ENCODE measurements at places on chromosomes 3 and 15. TPM values are rescaled to one million over a fixed set of nuclear protein-coding genes. Genes with fewer than 3 reads are reported as not detected.

DNA sequence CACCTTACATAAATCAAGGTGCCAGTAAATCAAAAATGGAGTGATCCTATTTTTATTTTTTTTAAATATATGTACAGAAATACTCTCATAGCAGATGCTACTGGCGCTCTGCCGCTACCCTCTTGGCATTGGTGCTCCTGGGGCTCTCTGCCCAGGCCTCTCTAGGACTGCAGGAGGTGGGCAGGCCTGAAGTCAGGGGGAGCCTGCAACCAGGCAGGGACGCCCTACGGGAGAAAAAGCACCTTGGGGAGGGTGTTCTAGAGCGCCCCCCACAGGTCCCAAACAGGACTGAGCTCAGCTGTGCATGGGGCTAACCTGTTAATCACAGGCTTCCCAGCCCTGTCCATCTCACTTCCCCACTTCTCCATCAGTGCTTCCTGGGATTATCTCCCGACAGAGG is 192.5 kb downstream of the SHQ1 start:
- no peak for DNase-seq

- no peak for DNase-seq
Observed at GRCh38 chr3:55471522-55472280, 15.4 kb downstream of the WNT5A start.

DNA sequence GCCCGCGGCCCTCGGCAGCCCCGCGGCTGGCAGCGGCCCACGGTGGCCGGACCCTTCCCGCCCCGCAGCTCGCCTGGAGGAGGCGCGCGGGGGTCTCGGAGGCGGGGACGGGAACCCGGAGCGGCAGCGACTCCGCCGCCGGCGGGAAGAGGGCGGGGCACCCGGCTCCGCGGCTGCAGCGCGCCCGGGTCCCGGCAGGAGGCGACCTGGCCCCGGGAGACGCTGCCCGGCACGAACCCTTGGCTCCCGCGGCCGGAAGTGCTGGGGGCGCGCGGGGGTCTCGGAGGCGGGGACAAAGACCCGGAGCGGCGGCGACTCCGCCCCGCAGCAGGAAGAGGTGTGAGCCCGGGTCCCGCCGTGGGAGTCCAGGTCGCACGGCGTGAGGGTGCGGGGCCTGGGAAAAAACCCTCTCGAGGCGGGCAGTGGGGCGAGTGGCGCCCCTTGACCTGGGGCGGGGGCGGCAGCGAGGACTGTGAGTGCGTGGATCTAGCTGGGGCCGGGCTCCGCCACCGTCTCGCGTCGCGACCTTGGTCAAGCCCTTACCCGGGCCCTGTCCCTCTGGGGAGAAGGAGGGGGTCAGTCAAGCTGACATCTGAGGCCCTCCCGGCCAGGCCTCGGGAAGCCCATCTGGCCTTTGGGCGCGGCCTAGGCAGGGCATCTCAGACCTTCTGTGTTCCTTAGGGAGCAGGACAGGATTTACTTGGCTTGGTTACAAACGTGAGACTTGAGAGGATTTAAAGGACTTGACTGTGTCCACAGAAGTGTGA is at the start of gene CIB2:
Gene CIB2, minus strand, starts transcription at position 151 of the 767 bp plus-strand sequence. CDS start 230 bp downstream, outside the sequence.
- peak; percentile 76 for DNase-seq

DNA sequence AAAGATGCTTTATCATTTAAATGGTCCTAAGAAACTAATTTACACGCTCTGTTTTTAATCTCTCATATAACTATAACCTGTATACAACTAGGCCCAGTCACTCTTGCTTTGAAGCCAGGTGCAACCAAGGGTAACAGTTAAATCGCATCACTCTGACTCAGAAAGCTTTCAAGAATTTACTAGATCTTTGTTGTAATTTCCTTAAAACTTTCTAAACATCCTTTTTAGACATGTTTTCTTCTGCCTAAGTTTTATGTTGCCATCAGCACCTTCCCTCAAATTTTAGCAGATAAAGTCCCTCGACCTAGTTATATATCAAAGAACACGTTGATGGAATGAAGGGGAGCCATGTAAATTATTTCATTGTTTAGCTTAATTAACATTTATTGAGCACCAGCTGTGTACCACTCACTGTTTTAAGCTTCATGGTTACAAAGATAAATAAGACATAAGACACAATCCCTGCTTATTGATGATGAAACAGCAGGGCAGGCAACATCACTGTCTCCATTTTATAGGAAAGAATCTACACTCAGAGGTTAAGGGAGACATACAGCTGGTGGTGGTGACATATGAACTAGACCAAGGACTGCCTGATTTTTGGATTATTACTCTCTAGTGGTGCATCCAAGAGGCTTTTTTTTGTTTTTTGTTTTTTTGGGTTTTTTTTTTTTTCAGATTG is 101.0 kb downstream of the CD200R1L start:
- no peak for DNase-seq

DNA sequence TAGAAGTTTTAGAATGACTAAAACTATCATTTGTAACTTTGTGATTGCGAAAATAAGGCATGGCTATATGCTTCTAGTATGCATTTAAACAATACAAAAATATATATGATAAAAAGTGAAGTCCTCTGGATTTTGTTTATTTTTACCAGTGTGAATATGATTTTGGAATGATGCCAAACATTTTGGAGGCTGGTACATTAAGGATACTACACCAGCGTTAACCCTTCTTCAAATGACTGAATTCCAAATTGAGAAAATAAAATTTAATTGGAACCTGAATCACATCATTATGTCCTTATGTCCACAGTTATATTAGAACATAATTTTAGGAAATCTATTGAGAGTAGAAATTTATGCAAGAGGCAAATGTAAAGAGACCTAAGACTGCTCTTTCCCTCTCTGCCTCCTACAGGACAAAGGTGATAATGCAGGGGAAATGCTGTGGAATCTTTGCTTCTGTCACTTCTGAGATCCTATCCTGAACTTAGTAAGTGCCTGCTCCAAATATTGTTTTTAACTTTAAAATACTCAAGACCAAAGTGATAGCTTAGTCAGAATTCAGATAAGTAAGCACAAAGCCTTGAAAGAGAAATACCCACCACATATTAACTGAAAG is 121.1 kb upstream of the NANOGP8 start:
- no peak for DNase-seq

DNA sequence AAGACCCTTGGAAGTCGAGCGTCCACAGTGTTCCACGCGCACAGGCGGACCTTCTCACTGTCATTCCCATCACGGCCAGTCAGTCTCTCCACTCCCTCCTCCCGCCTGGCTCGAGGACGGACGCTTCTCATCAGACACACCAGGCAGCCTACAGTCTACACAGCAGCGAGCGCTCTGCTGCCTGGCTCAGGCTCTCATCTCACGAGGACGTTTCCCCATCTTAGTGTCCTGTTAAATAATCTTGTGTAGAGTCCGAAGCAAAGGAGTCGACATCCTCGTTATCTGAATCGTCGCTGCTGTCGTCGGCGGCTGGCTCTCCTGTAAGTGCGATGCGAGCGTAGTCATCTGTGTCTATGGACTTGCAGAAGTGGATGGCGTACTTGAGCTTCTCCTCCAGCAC is 12.4 kb upstream of the OCA2 start:
- DNase-seq, result peak; percentile 18

DNA sequence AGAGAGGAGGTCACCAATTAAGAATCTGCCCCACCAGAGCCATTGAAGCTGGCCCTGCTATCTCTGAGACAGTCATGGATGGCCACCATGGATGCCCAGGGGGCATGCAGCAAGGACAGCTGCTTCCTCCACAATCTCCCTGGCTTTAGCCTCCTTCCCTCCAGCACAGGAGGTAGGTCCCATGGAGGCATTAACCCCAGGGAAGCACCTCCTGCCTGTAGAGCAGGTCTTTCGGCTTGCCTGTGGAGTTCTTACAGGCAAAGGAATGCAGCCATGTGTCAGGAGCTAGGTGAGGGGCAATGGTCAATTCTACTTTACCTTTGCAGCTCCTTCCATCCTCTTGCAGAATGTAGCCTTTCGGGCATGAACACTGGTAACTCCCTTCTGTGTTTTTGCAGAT is 93.8 kb downstream of the DUT start:
- DNase-seq, result no peak

DNA sequence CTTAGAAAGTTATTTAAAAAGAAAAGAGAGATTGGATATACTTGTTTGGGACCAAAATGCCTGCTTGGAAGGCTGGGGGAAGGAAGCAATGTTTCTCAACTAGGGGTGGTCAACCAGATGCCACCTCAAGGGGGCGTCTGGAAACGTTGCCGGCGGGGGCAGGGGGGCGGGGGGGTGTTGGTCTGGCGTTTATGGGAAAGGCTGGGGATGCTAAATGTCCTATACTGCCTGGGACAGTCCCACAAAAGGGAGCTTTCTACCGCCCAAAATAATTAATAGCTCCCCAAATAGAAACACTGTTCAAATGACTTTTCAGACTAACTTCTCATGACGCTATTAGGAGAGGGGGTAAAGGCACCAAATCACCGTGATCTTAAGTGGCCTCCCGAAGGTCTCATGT is 2.2 kb downstream of the POLG start:
- no peak for DNase-seq

GRCh38 chr3:114660124-114660523 is 366.3 kb downstream of the TIGIT start:
- no peak for DNase-seq

DNA sequence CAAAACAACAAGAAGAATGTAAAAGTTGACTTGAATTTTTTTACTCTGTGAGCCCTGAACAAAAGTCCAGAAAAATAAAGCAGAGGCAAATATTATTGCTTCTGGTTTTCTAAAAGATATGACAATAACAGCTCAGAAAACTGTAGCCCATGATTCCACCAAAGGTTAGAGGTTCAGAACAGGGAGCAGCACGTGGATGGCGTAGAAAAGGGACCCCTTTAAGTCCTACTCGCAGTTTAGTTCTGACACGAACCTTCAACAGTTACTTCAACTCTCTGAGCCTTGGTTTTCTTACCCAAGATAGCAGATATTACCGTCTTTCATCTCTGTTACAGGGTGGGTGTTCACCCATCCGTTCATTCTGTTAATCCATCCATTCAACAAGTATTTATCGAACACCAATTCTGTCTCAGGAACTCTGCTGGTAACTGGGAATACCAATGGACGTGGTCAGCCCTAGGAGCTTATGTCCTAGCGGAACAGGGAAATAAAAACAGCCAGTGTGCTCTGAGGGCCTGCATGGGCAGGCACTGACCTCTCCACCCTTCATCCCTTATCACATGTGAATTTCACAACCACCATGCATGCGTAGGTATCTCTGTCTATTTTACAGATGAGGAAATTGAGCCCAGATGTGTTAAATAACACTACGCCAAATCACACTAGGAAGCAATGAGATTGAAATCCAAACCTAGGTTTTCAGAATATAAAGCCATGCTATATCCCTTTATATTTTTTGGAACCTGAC is 274.2 kb upstream of the ICE2 start:
- peak; percentile 63 for DNase-seq

GRCh38 chr3:152842413-152842812 is 7.5 kb downstream of the P2RY1 start:
- no peak for DNase-seq

GRCh38 chr3:196932600-196932999 is 9.7 kb downstream of the NCBP2 start:
- DNase-seq, result no peak

GRCh38 chr3:187706971-187707370 is 4.6 kb upstream of the RTP2 start:
- no peak for DNase-seq

GRCh38 chr15:89095073-89095472 is 6.8 kb downstream of the ABHD2 start:
- DNase-seq, result peak; percentile 31

- peak; percentile 69 for DNase-seq
Observed at GRCh38 chr15:90165659-90166489, 35.3 kb upstream of the SEMA4B start.

DNA sequence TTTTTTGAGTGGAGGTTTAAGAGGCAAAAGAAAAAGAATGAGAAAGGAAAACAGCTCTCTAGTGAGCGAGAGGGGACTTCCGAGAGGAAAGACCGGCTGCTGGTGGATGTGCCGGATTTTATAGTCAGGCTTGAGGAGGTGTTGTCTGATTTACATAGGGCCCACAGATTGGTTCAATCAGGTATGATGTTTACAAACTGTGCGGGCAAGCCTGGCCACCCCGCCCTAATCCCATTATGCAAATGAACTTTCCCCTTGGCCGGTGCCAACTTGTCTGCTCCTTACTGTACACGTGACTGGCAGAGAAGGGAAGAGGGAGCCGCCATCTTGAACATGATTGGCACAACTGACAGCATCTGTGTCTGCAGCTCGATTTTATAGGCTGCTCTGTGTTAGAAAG is 44.7 kb downstream of the FAM43A start:
- DNase-seq, result no peak

- no peak for DNase-seq
Observed at GRCh38 chr3:10858091-10858490, 42.1 kb downstream of the SLC6A11 start.

DNA sequence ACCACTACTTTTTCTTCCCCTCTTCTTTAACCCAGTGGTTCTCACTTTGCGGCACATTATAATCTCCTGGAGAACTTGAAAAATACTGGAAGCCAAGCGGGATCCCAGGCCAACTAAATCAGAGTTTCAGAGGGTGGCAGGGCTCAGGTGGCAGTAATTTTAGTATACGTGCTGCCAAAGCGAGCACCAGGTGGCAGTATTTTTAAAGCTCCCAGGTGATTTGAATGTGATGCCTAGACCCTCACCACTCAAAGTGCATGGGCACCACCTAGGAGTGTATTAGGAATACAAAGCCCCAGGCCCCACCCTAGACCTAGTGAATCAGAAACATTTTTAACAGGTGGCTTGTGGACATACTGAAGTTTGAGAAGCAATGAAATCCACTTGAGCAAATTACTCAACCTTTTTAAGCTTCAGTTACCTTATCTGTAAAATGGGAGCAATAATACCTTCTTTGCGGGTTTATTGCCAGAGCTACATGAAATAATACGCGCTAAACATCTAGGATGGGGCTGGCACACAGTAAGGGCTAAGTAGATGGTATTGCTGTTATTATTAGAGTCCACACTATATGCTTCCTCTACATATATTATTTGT is 8.3 kb downstream of the B3GALNT1 start:
- DNase-seq, result no peak

DNA sequence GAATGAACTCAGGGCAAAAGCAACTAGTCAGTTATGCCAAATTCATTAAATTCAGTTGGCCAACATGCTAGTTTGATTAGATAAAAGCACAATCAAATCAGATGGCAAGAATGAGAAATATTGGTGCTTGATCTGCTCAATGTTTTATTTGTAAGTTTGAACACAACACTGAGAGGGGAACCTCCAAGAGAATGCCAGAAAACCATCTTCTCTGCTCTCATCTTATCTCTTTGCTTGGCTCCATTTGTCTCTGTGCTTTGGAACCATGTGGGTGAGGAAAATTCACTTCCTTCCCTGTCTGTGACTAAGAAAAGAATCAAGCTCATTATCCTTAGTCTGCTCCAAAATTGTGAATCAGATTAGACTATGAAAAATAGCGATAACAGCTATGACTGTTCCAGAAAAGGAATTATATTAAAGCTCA is 43.6 kb upstream of the DCBLD2 start:
- no peak for DNase-seq

CAMK1 gene
- 24.6 TPM for total RNA-seq

TATDN2 gene
- total RNA-seq, result 12.9 TPM

LRRN1 gene
- total RNA-seq, result 0.28 TPM

CDHR4 gene
- not detected for total RNA-seq

SPINK8 gene
- total RNA-seq, result not detected

CYP1A2 gene
- total RNA-seq, result 120 TPM

ADAMTS9 gene
- 0.81 TPM for total RNA-seq

ACKR2 gene
- total RNA-seq, result 17.6 TPM

CNTN4 gene
- total RNA-seq, result 3.3 TPM

ULK3 gene
- total RNA-seq, result 23.8 TPM

TTLL3 gene
- total RNA-seq, result 7.1 TPM

All from left lobe of liver (tissue), 2 donors.